NCI-H345 (cell line): ENCODE measurements at places on chromosomes 4 and X.
A peak's percentile ranks its signal among the peaks of the same experiment; 100 is the strongest.

DNA sequence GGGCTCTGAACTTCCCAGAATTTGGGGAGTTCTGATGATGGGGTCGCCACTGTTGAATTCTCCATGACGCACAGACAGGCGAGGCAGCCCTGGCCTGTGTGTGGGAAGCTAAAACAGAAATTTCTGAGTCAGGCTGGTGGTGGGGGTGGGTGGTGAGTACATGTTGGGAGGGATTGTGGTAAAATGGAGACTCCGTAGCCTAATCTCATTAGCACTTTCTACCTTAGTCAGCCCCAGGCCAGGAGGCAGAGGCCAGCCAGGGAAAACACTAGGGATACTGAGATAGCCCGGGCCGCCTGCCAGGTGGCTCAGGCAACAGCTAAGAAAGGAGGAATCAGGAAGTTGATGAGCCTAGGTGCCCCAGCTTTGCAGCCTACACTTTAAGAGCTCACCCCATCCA is 39.3 kb upstream of the NHSL2 start:
- no peak for DNase-seq

GRCh38 chr4:146283758-146284651 is 69.7 kb downstream of the REELD1 start:
- no peak for DNase-seq

- DNase-seq, result peak; percentile 65
Observed at GRCh38 chr4:123976285-123976684, 579.7 kb downstream of the SPRY1 start.

DNA sequence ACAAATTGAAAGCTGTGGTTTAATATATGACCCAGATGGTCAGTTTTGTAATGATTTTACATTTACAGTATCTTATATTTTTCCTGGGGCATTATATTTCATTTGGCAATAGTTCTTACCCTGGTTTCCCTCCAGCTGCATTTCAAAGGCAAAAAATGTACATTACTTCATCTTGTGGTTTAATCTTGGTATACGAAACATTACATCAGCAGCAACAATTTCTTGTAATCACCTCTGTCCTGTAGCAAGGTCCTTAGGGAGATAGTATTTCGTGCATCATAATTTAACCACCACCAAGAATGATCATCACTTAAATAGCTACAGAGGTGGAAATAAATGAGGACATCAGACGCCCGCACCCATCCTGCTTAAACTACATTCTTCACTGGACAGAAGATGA is 48.8 kb downstream of the HS6ST2 start:
- DNase-seq, result no peak

DNA sequence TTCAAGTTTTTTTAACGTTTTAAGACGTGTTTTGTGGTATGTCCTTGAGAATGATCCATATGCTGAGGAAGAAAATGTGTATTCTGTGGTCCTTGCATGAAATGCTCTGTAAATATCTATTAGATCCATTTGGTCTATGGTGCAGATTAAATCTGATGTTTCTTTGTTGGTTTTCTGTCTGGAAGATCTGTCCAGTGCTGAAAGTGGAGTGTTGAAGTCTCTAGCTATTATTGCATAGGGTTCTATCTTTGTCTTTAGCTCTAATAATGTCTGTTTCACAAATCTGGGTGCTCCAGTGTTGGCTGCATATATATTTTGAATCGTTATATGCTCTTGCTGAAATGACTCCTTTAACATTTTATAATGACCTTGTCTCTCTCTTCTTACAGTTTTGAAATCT is 122.5 kb downstream of the RPA4 start:
- DNase-seq, result no peak

GRCh38 chr4:174657472-174657871 is 135.2 kb upstream of the HPGD start:
- DNase-seq, result no peak

DNA sequence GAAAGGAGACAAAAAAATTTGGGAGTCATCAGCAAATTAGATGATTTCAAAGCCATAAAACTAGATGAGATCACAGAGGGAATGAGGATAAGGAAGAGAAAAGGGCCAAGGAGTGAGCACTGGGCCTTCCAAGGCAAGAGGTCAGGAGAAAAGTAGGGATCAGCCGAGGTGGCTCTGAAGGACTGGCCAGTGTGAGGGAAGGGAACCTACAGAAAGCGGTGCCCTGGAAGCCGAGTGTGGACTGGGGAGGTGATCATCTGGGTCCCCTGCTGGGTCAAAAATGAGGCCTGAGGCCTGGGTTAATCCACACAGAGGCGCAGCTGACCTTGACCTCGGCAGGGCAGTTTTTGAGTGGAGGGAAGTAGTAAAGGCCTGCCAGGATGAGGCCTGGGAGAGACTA is 133.8 kb downstream of the SMIM20 start:
- no peak for DNase-seq

GRCh38 chrX:1400049-1400448 is 8.1 kb upstream of the SLC25A6 start:
- DNase-seq, result no peak

- no peak for DNase-seq
Observed at GRCh38 chr4:182835006-182835740, 82.0 kb downstream of the DCTD start.
